ENCODE measurements at places on chromosomes 4 and X.

GRCh38 chr4:113641025-113641431 is 120.5 kb downstream of the CAMK2D start:
- DNase-seq = no peak

DNA sequence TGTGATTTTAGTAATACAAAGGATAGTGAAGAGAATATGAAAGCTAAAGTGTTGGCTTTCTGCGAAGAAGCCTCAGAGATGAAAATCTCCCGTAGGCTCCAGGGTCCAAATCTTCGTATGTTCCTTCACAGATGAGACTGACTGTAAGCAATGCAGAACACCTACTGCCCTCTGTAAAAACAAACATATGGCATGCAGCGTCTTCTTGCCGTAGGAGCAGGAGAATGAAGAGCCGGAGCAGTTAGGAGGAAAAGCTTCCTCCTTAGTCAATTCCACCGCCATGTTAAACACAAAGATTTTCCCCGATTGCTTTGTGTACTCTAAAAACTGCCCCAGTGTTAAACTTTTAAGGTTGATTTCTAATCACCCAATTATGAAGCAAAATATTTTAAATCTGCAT is 22.5 kb downstream of the RWDD4 start:
- no peak for DNase-seq

DNA sequence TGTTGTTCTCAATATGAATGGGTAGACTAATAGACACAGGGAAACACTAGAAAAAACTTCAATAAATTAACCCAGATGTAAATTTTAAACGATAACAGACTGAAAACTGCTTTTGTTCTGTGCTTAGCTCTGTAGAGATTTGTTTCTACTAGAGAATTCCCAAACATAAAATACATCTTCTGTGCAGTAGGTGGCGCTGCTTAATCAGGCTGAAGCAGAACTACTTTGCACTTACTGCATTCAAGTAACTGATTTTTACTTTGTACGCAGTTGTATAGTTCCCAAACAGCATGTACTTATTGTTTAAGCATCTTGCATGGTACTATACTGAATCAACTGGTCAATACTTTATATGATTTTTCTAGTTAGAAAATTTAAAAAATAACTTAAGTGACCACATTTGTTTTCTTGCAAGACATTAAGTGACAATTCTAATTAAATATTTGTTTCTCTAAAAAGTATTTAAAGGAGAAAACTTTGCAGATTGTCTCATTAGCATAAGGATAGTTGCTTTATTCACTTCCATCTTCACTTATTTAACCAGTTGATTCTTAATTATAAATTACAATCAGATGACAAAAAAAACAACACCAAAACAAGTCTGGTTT is 490.6 kb downstream of the IL15 start:
- DNase-seq = peak; percentile 51

DNA sequence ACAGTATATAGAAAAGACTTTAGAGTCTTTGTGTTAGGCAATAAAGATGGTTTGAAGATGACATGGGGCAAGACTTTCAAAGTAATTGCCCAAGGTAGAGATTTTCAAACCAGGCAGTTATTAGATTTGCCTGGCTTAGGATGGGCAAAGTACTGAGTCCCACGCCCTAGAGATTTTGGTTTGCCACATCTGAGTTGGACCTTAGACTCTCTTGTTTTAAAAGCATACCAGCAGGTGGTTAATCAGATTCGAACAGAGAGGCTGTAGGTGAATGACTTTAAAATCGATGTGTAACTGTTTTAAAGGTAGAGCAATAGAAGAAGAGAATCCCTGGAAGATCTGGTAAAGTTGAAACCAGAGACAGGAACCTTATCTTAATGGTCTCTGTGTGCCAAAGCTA is 121.5 kb downstream of the RAPGEF2 start:
- no peak for DNase-seq

DNA sequence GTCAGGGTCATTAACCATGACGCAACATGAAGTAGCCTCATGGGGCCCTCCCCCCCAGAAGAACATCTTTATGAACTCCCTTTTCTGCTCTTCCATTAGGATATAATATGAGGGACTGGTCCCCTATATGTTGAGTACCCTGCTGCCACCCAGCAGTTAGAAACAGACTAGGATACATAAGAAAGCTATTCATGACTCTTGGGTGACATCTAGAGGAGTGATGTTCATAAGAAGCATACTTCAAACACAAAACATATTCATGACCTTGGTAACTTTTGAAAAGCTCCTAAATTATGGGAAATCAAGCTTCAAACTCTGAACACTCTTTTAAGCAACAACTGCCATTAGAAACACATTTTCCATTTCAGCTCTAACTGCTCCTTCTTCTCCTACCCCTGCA is 155.2 kb upstream of the SPIN4 start:
- no peak for DNase-seq

DNA sequence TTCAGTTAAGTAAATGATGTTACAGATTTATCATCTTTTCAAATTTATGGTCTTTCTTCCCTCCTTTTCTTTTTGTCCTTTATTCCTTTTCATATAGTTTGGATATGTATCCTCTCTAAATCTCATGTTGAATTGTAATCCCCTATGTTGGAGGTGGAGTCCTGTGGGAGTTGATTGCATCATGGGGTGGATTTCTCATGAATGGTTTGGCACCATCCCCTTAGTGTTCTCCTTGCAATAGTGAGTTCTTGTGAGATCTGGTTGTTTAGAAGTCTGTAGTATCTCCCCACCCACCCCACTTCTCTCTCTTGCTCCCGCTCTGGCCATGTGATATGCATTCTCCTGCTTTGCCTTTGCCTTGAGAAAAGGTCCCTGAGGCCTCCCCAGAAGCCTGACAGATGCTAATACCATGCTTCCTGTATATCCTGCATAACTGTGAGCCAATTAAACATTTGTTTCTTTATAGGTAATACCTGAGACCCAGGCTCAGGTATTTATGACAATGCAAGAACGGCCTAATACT is 236.7 kb downstream of the PRDM5 start:
- DNase-seq = no peak

Measured in effector memory CD8-positive, alpha-beta T cell (primary cell).